ENCODE measurements at places on chromosomes 13 and 19. TPM values are rescaled to one million over a fixed set of nuclear protein-coding genes. Genes with fewer than 3 reads are reported as not detected.

DNA sequence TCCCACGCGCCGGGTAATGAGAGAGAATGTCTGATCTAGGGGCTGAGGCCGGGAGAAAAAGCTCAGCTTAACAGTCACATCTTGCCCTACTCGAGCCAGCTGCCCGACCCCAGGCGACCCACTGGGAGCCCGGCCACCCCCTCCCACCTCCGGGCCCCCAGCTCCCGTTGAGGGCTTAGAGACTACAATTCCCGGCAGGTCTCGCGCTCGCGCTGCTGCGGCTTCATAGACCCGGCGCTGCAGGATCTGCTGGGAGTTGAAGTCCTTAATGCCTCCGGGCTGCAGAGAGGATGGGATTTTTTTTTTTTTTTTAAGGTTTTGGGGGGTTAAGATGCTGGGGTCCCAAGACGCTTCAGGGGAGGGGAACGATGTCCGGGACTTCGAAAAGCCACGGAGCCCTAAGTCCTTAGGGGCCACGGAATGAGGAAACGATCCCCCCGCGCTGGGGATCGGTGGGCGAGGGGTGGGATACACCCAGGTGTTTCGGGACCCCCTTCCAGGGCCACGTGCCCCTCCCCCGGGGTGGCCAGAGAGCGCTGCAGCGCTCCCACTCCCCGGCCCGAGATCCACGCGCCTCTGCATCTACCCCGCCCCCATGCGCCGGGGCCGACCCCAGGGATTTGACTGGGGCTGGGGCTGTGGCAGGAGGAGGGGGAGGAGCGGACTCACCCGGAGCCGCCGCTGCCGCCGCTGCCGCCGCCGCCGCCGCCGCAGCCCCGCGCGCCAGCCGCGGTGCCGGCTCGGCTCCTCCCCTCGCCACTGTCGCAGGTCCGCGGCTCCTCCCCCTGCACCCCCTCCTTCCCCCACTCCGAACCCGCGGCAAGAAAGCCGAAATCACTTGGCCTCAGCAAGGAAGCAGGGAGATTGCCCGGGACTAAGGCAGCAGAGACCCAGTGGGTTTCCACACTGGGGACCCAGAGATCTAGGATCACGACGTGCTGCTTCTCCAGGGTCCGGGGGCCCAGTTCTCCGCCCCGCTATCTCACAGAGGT, at the start of gene SYT3:
Gene SYT3 (minus strand): TSS at position 761 of the 992 bp plus-strand sequence. CDS start 2,470 bp downstream, outside the sequence.
- DNase-seq: no peak

- DNase-seq: no peak
Measured at GRCh38 chr13:106331116-106331515, 204.3 kb downstream of the EFNB2 start.

ZNF784 gene
- total RNA-seq: 7.1 TPM

DNA sequence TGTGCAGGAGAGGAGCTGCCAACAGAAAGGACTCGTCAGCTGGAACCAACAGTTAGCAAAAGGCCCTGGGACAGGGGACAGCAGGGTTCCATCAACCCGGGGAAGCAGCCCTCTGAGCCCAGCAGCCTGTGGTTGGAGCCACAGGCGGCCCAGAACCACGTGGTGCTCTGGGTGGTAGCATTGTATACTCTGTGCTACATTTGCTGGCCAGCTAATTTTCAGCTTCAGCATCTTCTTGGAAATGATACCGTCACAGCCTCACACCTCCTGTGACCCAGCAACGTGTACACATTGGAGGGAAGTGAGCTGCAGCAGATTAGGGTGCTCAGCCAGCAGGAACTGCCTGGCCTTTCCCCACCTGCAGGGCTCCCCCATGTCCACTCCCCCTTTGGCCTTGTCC, 13.1 kb upstream of the MTIF3 start:
- no peak for DNase-seq

DNA sequence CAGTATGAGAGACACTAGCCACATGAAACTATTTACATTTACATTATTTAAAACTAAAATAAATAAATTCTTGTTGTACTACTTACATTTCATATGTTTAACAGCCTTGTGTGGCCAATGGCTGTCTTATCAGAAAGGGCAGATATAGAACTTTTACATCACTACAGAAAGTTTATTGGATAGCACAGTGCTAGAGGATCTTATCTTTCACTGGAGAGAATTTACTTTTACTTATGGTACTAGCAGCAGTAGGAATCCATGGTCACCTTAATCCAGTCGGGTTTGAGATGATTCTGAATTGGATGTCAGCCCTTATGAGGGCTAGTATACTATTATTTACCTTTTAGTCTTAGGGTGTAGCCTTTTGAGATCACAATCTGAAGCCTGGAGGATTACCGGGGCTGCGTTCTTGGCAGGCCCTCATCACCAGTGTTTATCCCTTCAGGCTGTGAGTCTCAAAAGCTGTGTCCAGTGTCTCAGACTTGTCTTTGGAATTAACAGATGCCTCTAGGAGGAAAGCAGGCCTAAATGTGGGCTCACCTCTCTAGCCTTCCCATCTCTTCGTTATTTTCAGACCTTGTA, 21.7 kb downstream of the IFT88 start:
- no peak for DNase-seq

GRCh38 chr13:106423530-106423929, 111.9 kb downstream of the EFNB2 start:
- DNase-seq: no peak

GRCh38 chr13:40172878-40173277, 493.6 kb downstream of the FOXO1 start:
- no peak for DNase-seq

DNA sequence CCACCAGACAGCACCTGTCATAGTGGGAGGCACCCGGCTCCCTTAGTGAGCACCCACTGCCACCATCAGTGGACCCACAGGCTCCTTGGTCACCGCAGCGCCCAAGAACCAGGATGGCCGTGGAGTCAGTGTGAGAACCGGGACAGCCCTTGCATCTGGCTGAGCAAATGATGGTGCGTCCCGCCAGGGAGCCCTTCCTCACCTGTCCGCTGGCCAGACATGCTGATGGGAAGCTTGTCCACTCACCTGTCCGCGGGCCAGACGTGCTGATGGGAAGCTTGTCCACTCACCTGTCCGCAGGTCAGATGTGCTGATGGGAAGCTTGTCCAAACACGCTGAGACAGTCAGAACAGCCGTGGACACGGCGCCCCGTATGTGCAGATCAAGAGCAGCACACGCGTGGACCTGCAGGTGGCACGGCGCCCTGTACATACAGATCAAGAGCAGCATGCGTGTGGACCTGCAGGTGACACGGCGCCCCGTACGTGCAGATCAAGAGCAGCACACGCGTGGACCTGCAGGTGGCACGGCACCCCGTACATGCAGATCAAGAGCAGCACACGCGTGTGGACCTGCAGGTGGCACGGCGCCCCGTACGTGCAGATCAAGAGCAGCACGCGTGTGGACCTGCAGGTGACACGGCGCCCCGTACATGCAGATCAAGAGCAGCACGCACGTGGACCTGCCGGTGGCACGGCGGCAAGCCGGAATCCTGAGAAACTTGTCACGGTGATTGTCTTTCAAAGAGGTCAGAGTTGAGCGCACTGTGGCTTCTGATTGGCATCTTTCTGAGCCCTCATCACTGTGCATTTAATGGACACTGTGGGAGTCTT, 40.7 kb upstream of the DCUN1D2 start:
- no peak for DNase-seq

ZNF221 gene
- 6.0 TPM for total RNA-seq

DNA sequence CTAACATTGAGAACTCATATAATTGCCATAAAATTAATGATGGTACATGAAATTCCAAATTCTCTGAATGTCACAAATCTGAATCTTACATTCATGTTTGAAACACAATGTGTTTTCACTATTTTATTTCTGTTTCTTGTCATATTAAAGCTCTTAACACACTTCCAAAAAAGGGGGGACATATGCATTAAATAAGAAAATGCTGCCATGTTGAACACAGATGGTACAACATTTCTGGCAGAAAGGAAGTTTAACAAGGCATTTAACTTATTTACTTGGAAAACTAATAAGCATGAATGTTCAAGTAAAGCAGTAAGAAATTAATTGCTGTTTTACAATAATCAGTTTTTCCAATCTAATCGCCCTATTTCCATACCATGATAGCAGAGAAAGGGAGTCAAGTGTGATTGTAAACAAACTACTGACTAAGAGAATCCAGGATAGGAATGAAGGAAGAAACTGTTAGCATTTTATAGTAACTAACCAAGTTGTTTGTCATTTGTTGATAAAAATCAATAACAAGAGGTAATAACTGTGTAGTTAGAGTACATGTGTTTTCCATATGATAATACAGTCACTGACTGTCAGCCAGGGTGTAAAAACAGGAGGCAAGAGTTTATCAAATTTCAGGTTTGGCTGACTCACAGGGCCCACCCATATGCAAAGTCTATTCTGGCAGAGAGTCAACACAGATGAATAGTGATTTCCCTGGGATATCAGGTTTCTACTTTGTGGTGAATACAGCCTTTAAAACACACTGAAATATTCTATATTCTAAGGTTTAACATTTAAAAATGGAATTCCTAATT, 5.7 kb upstream of the FOXO1 start:
- peak; percentile 90 for DNase-seq

Measured in endothelial cell of umbilical vein (primary cell).